Activated T-cell treated with anti-CD3 and anti-CD28 coated beads for 4 hours (primary cell): ENCODE measurements at places on chromosomes 7 and 10.
A peak's percentile ranks its signal among the peaks of the same experiment; 100 is the strongest.

DNA sequence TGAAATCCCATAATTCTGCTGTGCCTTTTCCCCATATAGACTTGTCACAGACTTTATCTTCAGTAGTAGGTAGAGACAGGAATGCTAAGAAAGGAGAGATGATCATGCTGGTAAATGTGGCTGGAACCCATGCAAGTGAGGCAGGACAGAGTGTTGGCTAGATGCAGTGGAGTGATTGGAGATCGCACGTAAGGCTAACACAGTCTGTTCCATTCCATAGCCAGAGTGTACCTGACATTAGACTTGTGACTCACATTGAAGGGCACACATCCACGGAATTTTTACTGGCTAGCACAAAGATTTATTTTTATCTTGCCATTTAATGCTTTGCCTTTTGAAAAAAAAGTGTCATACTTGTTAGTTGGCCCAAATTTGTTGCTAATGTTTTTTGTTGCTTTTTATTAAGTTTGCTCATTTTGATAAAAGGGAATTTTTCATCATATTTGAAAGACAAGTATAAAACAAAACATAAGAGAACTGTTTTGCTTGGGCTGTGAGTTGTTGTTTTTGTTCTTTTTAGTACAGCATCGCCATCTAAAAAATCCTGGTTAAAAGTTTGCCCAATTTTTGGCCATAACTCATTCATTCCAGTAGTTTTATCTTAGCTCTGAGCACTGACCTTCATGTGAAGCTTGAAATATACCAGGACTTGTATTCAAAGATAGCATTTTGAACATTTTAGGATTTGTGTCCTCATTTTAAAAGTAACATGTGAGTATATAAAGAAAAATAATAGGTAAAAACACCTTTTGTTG, 81.0 kb downstream of the CPED1 start:
- DNase-seq: no peak

GRCh38 chr10:129161150-129161549, 305.9 kb upstream of the MGMT start:
- no peak for DNase-seq

DNA sequence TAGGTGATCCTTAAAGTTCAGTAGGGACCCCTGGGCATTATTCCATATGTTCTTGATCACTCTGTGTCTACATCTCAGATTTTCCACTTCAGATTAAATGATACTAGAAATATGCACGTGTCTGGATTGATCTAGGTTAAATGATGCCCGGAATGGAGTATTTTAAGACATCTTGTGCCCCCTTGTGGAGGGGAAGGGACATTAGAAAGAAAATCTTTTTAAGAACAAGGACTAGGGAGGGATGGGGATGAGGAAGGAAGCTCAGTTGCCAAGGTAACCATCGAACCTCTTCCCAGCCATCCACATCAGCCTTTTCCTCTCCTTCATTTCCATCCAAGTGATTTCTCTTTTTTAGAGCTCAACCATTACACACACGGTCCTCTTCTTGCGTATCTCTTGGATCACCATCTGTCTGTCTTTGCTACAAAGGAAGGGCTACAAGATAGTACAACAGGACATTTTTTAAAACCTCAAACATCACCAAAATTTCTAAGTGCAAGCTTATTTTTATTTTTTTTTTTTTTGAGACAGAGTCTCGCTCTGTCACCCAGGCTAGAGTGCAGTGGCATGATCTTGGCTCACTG, 40.5 kb downstream of the PRSS2 start:
- no peak for DNase-seq

GRCh38 chr10:62724465-62724864, 80.1 kb upstream of the ADO start:
- no peak for DNase-seq

GRCh38 chr10:102435529-102436233, 3.3 kb upstream of the CUEDC2 start:
- DNase-seq: peak; percentile 35

- peak; percentile 17 for DNase-seq
These were observed 106.4 kb downstream of the ZRANB1 start for GRCh38 chr10:125048094-125048864.

GRCh38 chr10:127525686-127526085, 23.4 kb upstream of the NPS start:
- no peak for DNase-seq

DNA sequence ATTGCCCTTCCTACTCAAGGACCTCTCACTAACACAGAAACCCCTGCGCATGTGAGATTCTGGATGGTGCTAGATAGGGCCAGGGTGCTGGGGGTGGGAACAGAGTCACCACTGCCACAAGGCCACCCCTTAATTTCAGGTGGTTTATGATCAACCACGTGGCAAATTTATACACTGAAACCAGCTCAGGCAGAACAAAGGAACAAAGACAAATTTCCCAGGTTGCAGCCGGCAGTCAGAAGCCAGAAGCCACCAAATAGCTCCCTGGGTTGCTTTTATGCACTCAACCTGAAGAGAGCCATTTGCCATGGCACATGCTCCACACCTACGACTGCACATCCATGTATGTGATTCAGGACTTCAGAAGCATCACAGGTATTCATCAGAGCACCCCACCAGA, 2.5 kb downstream of the VOPP1 start:
- peak; percentile 20 for DNase-seq

DNA sequence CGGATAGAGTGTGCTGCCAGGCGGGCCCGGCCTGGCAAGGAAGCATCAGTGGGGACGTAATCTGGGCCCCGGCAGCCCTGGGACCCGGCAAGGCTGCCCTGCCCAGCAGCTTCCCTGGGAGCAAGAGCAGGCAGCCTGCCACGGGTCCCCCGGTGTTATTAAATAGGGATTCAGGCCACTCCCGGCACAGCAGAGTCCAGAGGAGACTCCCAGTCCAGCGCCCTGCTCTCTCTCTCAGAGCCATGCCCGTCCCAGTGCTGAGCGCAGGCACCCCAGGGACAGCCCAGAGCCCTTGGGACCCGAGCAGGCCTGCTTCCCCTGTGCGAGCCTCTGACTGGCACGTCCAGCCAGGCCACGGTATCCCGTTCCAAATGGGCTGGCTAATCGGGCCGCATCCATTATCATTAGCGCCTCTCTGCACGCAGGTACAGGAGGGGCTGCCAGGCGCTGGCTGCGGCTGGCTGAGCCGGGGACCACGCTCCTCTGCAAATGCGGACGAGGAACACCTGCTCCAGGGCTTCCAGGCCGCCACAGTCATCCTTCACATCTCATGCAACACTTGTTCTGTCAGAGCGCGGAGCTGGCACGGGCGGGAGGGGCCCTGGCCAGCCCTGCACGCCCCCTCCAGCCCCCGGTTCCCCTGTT, 344.2 kb upstream of the MKI67 start:
- no peak for DNase-seq

GRCh38 chr10:114479307-114479706, 75.0 kb upstream of the AFAP1L2 start:
- DNase-seq: no peak

DNA sequence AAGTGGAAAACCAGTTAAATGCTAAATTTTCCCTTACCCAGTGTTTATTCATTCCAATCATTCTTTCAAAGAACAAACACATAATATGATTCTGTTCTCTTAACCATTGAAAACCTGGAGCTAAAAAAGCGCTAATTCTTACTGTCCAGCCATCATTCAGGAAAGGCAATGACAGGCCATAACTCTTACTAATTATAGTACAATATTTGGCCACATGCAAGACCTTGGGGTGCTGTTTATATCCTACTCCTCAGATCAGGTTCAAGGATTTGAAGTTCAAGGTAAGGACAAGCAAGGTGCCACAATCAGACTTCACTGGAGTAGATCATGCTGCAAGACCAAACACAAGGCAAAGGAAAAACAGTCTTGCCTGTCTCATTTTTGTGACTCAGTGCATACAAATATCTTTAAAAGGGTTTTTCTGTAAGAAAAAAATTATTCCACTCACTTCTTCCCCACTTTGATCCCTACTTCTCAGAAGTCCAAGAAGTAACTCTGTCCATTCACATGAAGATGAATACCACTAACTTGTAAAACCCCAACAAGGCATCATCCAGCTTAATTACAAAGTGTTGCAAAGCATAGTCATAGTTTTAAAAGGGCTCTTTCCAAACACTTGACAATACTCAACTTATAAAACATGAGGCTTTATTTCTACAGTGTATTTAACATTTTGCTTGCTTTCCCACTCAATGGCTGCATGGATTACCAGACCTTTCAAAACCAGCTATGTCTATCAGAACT, 153.0 kb downstream of the DOCK4 start:
- DNase-seq: no peak

GRCh38 chr10:47222461-47222860, 77.5 kb upstream of the GDF10 start:
- no peak for DNase-seq

- DNase-seq: no peak
These were observed 131.1 kb upstream of the SHH start for GRCh38 chr7:155943251-155943899.

GRCh38 chr7:45919993-45920459, 1.0 kb downstream of the IGFBP3 start:
- DNase-seq: no peak

- no peak for DNase-seq
These were observed 2.5 kb downstream of the TRIM8 start for GRCh38 chr10:102646610-102647442.

DNA sequence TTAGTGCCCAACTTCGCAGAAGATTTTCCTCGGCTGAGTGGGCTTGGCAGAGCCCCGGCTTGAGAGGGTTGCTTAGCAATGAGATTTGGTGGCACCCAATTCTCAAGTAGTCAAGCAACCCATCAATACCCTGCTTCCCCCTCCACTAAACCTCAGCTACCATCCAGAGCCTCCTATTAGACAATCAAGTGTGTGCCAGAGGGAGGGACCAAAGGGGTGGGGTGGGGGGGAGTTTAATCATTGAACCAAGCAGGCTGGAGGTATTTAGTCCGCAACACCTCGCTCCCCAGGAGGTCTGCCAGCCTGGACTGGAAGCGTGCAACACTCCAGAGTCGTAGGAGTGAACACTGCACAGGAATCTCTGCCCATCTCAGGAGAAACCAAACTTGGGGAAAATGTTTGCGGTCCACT, at the start of gene HKDC1:
HKDC1 (plus strand) TSS at position 292 of the 411 bp plus-strand sequence; CDS start at position 396, 104 bp downstream.
- no peak for DNase-seq

DNA sequence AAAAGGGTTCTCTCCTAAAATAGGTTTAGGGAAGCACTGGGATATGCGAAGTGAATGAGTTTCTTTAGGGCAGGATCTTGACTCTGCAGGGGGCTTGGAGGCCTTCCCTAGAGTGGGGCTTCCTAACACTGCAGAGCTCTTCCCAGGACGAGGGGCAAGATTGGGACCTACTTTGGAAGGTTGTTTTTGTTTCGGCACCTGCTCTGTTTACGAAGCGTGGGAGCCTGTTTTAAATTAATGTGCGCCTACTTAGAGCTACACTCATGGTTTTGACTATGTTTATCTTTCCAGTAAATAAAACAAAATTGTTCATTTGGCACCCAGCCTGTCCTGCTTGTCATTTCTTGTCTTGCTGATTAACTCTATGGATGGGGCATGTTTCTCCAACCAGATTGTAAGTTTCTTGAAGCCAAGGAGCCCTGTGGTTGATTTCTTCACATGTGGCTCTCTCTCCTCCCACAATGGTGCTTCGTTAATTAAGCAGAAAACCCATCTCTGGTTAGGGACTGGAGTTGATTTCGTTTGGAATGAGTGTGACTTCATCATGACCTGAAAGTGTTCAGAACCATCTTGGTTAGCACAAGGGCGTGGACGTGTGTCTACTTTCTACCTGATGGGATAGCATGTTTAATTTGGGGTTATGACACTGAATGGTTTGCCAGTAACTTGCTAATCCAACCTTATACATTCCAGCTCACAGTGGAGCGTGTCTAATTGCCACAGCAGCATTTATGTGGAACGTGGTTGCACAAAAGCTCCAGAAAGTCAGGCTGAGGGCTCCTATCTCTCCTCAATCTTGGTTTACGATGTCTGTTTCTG, 98.1 kb downstream of the TCF7L2 start:
- DNase-seq: no peak

- no peak for DNase-seq
These were observed 4.2 kb upstream of the NT5C3A start for GRCh38 chr7:33066771-33067170.

DNA sequence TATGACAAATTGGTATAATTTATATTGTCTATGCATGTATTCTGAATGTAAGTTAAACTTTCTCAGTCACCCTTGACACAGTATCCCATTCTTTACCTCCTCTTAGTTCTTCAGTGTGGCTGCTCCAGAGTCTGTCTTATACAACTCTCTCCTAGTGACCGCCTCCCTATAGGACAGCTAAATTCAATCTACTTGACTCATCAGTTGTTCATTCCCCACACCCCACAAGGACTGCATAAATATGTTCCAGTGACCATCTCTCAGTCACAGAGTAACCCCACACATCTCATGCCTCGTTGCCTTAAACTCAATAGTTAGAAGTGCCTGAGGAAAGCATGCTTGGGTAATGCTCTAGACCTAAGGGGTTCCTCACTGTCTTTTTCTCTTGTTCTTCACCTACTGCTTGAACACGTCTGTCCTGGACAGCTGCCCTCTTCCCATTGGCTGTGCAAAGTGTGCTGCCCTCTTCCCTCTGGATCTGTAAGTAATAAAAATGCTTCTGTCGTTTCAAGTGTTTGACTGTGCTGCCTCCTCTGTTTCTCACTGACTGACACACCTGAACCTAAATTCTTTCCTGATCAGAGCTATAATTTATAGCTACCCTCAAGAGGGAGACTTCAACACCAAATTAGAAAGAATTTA, 494.6 kb upstream of the GRM3 start:
- DNase-seq: no peak

- no peak for DNase-seq
These were observed 197.9 kb upstream of the KLF6 start for GRCh38 chr10:3982746-3983442.

- no peak for DNase-seq
These were observed 71.3 kb upstream of the ITPRID1 start for GRCh38 chr7:31442626-31443025.

DNA sequence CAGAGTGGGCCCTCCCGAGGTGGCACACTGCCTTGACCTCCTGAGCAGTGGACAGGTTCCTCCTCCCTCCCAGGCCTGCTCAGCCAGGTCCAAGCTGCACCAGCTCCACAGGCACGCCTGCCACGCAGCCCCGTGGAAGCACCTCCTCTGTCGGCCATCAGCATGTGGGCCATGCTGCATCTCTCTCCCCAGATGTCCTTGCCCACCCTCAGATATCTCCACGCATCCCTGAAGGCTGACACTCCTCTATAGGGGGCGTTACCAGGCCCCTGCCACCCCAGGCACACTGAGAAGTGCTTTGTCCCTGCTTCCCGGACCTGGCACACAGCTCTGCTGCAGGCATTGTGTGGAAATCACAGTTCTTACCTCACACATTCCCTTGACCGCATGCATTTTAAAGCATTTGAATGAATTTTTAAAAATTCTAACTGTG, 598.5 kb downstream of the SDK1 start:
- no peak for DNase-seq
